ENCODE measurements at places on chromosomes 2 and 18.

- DNase-seq, result no peak
Observed at GRCh38 chr18:3426074-3426473, 23.9 kb upstream of the TGIF1 start.

GRCh38 chr2:73776869-73777519, 2.9 kb downstream of the DUSP11 start:
- DNase-seq, result no peak

DNA sequence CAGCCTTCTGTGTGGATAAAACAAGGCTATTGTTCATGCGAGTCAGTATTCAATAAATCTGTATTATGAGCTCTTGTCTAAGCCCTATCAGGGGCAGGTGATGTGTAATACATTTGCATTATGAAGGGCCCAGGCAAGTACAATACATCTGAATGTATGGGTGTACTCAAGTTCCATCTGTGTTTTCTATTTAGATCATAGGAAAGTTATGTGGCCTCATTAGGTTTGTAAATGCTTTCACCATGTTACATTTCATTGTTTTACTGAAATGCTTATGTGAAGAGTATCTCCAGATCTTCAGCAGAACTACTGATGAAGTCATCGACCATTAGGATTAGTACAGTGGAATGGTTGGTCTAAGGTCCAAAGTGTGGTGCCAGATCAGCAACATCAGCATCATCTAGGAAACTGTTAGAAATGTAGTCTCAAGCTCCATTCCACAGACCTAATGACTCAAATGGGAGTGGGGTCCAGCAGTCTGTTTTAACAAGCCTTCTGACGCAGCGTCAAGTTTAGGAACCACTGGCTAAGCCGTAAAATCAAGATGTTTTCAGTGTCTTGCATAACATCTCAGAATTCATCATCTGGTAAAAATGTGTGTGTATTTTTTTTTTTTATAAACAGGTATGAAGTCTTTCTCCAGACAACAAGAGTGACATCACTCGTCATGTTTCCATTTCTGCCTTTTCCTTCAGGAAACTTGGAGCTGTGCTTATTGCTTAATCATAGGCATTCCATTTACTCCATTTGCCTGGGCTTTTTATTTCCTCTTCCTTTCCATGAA, 80.5 kb downstream of the LYPD6 start:
- no peak for DNase-seq

- DNase-seq, result no peak
Observed at GRCh38 chr2:40370007-40370395, 81.9 kb downstream of the SLC8A1 start.

- no peak for DNase-seq
Observed at GRCh38 chr18:5107988-5108387, 89.1 kb downstream of the AKAIN1 start.

DNA sequence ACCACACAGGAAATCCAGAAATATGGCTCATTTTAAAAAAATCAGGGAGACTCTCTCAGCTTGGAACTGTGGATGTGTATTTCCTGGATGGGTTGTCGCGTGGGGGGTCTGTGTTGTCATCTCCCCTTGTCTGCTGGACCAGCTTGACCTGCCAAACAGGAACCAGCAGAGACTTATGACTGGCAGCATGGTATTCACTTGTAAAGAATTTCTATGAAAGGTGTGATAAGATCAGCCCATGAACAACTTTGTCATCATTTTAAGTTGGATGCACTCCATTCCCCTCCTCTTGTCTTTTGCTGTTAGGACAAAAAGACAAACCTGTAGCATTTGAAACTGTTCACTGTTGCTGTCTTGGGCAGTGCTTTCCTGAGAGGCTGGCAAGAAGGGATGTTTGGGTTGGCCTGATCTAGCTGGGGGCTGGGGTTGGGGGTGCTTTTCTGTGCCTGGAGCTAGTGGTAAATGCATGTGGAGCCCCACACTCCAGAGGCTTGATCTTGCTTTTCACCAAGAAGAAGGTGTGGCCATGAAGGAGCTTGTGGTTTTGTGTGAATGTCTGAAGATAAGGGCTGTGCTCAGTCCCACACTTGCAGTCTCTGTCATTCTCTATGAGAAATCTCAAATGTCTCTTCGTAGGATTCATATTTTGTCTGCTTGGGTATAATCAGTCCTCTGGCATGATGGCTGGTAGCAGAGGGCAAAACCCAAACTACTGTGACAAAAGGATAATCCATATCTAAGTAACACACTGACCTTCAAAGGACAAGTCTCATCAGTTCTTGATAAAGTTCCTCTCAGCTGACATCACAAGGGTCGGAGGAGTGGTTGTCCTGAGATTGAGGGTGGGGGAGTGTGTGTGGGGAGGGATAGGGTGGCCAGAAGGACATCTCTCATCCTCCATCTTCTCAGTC, 39.0 kb downstream of the RALB start:
- DNase-seq, result no peak
